ENCODE measurements at places on chromosomes 1 and 21. TPM values are rescaled to one million over a fixed set of nuclear protein-coding genes. Genes with fewer than 3 reads are reported as not detected.

DNA sequence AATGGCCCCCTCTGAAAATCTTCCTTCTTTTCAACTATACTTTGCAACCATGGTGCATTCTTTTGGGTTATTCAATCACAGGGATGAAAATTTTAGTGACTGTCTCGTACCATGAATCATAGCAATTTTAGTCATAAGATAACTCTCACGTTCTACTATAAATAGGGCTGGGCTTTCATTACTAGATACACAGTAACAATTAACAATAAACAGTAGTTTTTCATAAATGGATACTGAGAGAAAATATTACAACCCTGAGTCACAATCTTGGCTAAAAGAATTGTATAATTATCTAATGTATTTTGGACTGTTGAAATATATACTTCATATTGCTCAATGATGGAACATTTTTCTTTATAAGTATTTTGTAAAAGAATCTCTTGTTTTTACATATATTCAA lies 96.1 kb downstream of the TEX35 start:
- no peak for DNase-seq

The CHI3L2 gene
- total RNA-seq: 0.47 TPM

DNA sequence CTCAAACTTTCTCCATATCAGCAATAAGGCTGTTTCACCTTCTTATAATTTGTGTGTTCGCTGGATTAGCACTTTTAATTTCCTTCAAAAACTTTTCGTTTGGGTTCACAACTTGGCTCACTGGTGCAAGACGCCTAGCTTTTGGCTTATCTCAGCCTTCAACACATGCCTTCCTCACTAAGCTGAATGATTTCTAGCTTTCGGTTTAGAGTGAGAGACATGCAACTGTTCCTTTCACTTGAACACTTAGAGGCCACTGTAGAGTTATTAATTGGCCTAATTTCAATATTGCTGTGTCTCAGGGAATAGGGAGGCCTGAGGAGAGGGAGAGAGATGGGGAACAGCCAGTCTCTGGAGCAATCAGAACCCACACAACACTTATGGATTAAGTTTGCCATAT lies 41.2 kb upstream of the IFNLR1 start:
- DNase-seq: no peak

DNA sequence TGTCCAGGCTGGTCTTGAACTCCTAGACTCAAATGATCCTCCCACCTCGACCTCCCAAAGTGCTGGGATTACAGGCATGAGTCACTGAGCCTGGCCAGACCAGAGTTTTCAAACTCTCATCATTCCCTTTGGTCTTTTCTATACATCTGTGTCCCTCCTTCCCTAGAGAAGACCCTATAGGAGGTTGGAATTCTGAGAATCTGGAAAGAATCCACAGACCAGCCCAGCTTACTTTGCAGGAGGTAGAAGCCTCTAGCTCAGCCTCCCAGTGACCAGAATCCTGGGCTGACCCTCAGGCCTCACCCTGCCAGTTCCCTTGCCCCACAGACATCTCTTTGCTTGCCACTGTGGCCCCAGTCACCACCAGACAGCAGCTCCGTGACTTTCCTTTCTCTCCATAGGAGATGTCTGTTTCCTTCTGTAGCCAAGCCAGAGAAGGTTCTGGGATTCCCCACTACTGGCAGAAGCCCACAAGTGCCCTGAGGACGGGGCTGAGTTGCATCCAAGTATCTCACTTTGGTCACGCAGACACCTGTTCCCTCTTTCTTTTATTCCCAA lies 34.7 kb upstream of the KHDRBS1 start:
- DNase-seq: no peak

The HMGB4 gene
- total RNA-seq: not detected

DNA sequence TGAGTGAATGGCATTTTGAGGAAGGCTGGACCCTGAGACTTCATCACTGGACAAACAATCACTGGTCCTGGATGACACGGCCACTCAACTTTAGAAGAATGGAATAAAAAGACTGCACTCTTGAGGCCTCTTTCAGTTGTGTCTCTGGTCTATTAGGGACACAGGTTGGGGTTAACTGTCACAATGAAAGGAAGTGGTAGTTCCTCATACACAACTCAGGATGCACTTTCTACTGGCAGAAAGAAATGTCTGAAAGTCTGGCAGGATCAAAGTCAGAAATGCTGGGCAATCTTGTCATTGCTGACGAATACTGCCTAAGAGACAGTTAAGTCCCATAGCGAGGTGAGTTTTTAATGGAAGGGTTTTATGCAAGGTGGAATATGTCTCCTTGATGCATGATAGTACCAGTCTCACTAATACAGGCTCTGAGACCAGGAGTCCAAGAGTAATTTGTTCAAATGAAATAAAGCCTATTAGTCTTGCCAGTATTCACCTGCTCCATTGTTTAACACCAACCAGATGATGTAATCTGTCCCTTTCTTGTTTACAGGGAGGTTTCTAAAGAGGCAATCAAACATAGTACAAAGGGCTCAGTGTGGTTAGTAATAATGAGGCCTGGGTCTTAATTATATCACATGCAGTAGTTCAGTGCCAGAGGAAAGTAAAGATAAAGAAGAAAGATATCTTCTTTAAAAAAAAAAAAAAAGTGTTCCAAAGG lies 11.2 kb upstream of the RRP15 start:
- DNase-seq: no peak

The GBP6 gene
- total RNA-seq: 0.47 TPM

The LCE1E gene
- total RNA-seq: not detected

The SPRR2D gene
- total RNA-seq: not detected
